Heart left ventricle (tissue), 16 donors: ENCODE measurements at places on chromosomes 7 and 10.

DNA sequence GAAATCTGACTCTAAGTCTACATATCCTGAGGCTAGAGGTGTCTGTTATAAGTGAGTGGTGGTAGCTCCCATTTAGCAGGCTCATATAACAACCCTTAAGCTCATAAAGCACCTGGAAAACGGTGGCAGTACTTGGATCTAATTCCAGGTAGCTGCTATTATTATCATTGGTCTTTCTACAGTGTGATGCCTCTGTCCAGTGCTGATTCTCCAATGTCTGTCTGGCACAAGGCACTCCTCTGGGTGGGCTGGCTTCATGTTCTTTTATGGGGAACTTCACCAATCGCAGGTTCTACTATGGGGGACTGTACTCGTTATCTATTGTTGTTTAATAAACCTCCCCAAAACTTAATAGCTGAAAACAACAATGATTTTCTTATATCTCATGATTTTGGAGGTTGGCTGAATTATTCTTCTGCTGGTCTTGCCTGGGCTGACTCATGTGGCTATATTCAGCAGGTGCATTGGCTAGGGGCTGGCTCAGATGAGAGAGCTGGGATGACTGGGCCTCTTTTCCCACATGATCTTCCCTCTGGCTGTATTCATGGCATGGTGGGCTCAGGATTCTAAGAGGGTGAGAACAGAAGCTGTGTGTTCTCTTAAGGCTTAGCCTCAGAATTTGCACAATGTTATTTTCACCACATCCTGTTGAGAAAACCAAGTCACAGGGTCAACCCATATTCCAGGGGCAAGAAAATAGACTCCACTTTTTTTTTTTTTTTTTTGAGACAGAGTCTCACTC, 93.0 kb upstream of the PCGF5 start:
- no peak overlapping the region for H3K27ac ChIP-seq
- H3K27me3 ChIP-seq: no peaks in the 10 kb centered on the region
- no peaks in the 10 kb centered on the region for H3K36me3 ChIP-seq
- H3K4me3 ChIP-seq: no peak overlapping the region
- H3K4me1 ChIP-seq: no peaks in the 10 kb centered on the region

- H3K4me3 ChIP-seq: no peak overlapping the region
- peaks cover 4% of the 10 kb centered on the region for H3K4me1 ChIP-seq
- no peak for DNase-seq
- H3K27ac ChIP-seq: no peak overlapping the region
- H3K36me3 ChIP-seq: no peaks in the 10 kb centered on the region
- no peaks in the 10 kb centered on the region for H3K27me3 ChIP-seq
Measured at GRCh38 chr7:73978661-73979563, 49.1 kb upstream of the ELN start.

GRCh38 chr10:2985729-2986232, 81.6 kb upstream of the PFKP start:
- H3K27me3 ChIP-seq: peaks cover 3% of the 10 kb centered on the region
- no peak for DNase-seq
- H3K36me3 ChIP-seq: no peaks in the 10 kb centered on the region
- no peak overlapping the region for H3K27ac ChIP-seq

- H3K27me3 ChIP-seq: no peaks in the 10 kb centered on the region
- no peaks in the 10 kb centered on the region for H3K36me3 ChIP-seq
- no peak overlapping the region for H3K4me3 ChIP-seq
- no peaks in the 10 kb centered on the region for H3K4me1 ChIP-seq
- H3K27ac ChIP-seq: no peak overlapping the region
Measured at GRCh38 chr10:66627156-66627555, 298.7 kb upstream of the LRRTM3 start.

- no peaks in the 10 kb centered on the region for H3K27me3 ChIP-seq
- no peak for DNase-seq
- H3K36me3 ChIP-seq: no peaks in the 10 kb centered on the region
- no peaks in the 10 kb centered on the region for H3K4me1 ChIP-seq
- H3K27ac ChIP-seq: no peak overlapping the region
Measured at GRCh38 chr7:96359876-96360275, 38.0 kb upstream of the SLC25A13 start.

DNA sequence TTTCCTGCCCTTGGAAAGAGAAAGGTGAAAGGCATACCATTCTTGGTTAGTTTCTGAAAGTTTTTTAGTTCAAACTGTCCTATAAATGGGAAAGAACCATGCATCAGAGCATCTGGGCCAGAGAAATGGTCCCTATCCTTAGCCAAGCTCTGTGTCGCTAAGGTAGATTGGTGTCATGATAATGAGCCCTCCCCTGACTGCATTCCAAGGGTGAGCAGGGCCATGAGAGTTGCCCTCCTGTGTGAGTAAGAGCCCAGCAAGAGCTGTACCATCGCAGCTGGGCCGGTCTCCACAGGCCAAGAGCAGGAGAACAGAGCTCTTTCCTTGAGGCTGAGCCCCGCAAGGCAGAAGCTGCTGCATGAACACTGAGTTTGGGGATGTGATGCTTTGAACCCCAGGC, 30.3 kb downstream of the GRB10 start:
- no peaks in the 10 kb centered on the region for H3K27me3 ChIP-seq
- H3K4me3 ChIP-seq: no peak overlapping the region
- DNase-seq: no peak
- H3K36me3 ChIP-seq: peaks cover 38% of the 10 kb centered on the region

- no peaks in the 10 kb centered on the region for H3K36me3 ChIP-seq
- no peak overlapping the region for H3K4me3 ChIP-seq
- H3K4me1 ChIP-seq: peaks cover 18% of the 10 kb centered on the region
- DNase-seq: no peak
Measured at GRCh38 chr10:109926061-109926745, 2.9 kb upstream of the XPNPEP1 start.

DNA sequence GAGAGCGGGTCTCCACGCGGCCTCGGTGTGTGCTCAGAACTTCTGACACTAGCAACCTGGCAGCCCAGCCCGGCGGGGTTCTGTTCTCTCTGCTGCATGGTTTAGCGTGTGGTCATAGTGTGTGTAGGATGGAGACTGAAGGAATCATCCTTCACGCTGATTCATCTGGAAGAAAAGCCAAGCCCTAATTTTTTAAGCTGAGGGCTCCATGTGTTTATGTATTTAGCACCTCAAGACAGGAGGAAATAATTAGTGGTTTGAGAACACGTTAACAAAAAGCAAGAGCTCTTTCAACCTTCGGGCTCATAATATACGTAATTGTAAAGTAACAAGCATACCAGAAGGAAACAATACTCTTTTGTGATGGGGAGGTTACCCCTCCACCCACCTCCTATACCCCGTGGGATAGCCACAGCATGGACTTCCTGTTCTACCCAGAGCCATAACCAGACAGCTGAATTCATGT, 504.6 kb upstream of the MKI67 start:
- H3K4me3 ChIP-seq: no peak overlapping the region
- H3K27me3 ChIP-seq: peaks cover 5% of the 10 kb centered on the region
- no peaks in the 10 kb centered on the region for H3K36me3 ChIP-seq
- no peak for DNase-seq

DNA sequence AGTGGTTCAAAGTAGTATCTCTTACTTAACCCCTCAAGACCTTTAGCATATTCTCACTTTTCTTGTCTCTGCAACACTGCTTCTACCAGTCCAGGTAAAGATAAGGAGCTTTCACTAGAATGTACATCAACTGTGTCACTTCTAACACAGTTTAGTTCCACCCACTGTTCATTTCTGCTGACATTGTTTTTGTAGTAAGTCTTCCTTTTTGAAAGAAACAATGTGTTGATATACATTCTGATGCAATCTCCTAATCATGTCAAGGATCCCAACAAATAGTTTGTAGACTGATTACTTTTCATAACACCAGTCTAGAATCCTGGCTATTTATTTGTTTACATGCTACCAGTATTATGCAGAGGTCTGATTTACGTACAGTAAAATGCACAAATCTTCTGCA, 47.5 kb downstream of the CCSER2 start:
- H3K4me1 ChIP-seq: no peaks in the 10 kb centered on the region
- peaks cover 3% of the 10 kb centered on the region for H3K36me3 ChIP-seq
- DNase-seq: no peak

GRCh38 chr7:82105463-82105862, 335.6 kb upstream of the HGF start:
- no peaks in the 10 kb centered on the region for H3K36me3 ChIP-seq
- no peaks in the 10 kb centered on the region for H3K27me3 ChIP-seq
- H3K4me3 ChIP-seq: no peak overlapping the region
- peaks cover 10% of the 10 kb centered on the region for H3K4me1 ChIP-seq
- no peak for DNase-seq
- H3K27ac ChIP-seq: no peak overlapping the region

- no peaks in the 10 kb centered on the region for H3K27me3 ChIP-seq
- no peak overlapping the region for H3K27ac ChIP-seq
- peaks cover 5% of the 10 kb centered on the region for H3K4me1 ChIP-seq
- H3K4me3 ChIP-seq: no peak overlapping the region
Measured at GRCh38 chr7:35624299-35625186, 70.4 kb downstream of the HERPUD2 start.
